Spinal cord (tissue), 10 donors: ENCODE measurements at places on chromosomes 7 and 10.

DNA sequence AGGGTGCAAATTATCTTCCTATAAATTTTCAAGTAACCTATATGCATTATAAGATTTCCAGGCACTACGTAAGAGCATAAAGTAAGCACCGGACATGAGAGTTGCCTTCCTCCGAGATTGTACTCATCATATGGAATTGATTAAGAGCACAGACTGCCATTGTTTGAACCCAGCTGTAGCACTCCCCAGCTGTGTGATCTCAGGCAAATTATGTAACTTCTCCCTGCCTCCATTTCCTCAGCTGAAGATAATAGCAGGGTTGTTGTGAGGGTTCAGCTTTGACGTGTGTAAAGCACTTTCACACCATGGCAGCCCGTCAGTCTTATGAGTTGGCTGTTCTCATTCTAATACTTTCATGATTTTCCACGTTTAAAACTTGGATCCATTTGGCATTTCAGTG lies 122.6 kb downstream of the ITIH5 start:
- no peak for DNase-seq

GRCh38 chr10:49394933-49395740 lies 752 bp downstream of the DRGX start:
- no peak for DNase-seq

DNA sequence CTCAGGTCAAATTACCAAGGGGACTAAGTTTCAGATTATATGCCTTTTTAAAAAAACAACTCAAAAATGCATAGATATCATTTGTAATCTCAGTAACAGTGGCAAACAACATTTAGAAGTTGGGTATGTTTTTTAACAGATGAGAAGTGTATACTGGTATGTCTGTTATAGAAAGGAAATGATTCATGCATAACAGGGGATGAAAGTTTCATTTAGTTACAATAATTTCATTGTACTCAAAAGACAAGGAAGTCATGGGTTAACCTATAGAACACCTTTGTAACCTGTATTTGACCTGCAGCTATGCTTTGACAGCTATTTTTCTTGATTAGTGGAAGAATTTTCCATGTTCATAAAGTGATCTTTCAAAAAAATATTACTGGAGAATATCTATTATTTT lies 35.4 kb upstream of the FAM133B start:
- no peak for DNase-seq

DNA sequence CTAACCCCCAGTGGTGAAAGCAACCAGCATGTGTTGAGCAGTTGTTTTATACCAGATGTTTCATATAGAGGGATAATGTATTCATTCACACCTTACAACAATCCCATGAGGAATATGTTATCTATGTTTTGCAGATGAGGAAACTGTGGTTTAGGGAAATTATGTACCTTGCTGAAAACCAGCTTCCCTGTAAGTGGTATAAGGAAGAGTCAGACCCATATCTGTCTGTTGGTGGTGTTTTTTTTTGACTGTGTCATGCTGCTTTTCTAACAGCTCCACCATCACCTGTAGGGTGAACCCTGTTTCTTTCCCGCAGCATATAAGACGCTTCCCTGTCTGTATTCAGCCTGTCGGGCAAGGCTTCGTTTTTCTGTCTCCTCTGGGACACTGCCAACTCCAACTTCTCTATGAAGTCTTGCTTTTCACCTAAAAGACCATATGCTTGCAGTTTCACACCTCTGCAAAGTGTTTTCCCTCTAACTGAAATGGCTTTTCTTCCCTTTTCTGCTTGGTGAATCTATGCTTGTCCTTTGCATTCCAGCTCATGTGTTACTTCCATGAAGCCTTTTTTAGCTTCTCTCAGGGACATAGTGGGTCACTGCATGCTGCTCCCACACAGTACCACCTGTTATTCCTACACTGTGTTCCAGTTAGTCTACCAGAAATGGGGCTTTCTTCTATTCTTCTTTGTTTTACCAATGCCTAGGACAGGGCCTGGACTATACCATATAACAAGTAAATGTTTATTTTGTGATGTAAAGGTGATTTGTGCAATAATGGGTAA lies 92.8 kb downstream of the ST7 start:
- DNase-seq: peak; percentile 53

GRCh38 chr7:138900035-138900828 lies 81.0 kb downstream of the KIAA1549 start:
- no peak for DNase-seq

DNA sequence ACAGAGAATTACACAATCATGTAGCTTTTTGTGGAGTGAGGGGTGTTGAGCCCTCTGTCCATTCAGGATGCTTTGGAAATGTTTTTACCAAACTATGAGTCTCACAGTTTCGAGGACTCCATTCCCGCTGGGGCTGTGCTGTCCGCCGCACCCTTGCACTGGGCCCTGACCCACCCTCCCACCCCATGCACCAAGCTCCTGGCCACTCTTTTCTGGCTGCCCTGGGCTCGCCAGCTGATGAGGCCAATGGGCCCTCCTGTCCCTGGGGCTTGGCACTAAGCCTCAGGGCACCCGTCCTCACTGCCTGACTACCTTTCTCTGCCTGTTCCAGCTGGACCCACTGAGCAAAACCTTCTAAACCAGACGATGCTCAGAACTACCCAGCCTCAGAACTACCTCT lies 332.1 kb downstream of the PTPRN2 start:
- DNase-seq: no peak

DNA sequence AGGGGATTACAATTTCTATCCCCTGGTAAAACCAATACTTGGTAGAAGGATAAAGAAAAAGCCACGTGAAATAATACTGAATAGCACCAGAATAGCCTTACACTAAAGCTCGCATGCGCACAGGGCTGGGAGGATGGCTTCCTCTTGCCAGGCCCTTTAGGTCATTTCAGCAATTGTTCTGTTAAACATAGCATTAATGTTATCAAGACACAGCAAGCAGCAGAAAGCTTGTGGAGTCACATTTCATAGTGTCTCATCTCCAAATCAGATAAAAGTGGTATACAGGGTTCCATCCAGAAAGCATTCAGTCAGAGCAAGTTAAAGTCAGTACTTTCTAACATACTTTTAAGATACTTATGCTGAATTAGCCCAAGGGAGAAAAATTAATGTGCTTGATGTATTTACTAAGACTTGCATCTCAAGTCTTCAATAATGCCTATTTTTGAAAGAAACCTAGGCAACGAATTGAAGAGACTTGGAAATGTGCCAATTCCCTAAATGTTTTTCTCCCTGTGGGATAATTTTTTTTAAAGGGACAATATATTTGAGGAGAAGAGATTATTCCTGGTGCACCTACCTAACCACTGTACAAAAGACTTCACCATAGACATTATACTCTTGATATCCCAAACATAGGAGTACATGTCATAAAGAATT lies 14.3 kb upstream of the NPM3 start:
- no peak for DNase-seq
